ENCODE measurements at places on chromosomes 4 and X.

DNA sequence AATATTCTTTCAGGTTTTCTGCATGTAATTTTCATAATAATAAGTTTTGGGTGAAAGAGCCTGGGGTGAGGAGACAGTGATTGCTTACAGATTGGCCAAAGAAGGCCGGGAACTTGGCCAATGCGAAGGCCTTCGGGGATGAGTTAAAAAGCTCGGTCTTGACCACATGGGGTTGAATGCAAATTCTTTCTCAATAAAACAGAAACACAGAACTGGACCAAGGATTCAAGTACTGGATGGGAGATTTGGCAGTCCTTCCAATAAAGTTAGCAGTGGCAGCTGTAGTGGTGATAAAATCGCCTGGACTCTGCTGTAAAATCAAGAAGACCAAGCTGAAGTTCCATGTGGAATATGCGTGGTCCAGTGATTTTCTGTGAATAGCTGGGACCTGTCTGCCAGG is 282.2 kb upstream of the KLF3 start:
- H3K4me3 ChIP-seq, result no peak overlapping the region
- no peak for DNase-seq
- peaks cover 15% of the 10 kb centered on the region for H3K4me1 ChIP-seq
- no peak overlapping the region for H3K27ac ChIP-seq
- no peaks in the 10 kb centered on the region for H3K36me3 ChIP-seq
- no peaks in the 10 kb centered on the region for H3K27me3 ChIP-seq

DNA sequence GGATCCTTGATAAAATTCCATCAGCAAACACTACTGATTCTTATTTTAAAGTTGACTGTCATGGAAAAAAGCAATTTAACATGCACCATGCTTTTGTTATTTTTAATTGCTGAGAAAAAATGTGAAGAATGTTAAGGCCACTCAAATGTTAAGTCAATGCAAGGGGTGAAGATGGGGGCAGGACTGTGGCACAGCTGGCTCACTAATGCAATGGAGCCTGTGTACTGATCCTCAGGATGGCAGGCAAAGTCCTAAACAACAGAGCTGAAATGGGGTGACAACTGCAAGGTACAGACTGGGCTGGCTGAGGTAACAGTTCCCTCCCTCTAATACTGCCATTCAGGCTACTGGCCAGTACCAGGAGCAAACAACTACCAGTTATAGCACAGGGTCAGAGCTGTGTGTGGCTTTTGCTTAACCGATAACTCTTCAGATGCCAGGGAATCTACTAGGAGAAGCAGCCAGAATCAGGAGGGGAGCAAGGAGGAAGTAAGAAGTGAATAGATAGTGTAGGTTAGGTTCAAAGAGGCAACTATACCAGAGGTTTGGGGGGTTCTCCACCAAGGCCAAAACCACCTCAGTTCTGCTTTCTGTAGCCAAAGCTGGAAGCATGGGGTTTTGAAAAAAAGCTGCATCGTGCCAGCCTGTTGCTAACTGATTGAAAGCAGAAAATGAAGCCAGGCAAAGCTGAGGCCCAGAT is 372.6 kb downstream of the OPHN1 start:
- no peaks in the 10 kb centered on the region for H3K4me1 ChIP-seq
- no peak overlapping the region for H3K27ac ChIP-seq
- no peaks in the 10 kb centered on the region for H3K36me3 ChIP-seq
- no peak for DNase-seq

GRCh38 chrX:103467887-103468286 is 51.4 kb downstream of the RAB40A start:
- H3K4me1 ChIP-seq, result no peaks in the 10 kb centered on the region
- no peaks in the 10 kb centered on the region for H3K27me3 ChIP-seq
- no peak overlapping the region for H3K4me3 ChIP-seq
- no peaks in the 10 kb centered on the region for H3K36me3 ChIP-seq
- no peak overlapping the region for H3K27ac ChIP-seq
- DNase-seq, result no peak

DNA sequence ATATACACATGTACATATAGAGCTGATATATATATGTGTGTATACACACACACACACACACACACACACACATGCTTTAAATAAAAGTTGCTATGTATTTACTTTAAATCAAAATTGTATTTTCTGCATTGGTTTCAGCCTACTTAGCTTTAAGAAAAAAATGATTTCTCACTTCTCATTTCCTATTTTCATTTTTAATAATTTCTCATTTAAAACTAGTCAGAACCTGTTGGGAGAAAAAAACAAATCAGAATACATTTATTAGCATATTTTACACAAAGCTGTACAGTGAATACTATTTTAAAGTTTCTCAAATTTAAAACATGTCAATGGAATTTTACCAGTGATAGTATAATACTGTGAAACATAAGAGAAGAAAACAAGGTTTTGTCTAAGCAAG is 681.8 kb downstream of the CENPC start:
- H3K4me1 ChIP-seq, result no peaks in the 10 kb centered on the region
- no peak for DNase-seq
- H3K27ac ChIP-seq, result no peak overlapping the region
- no peak overlapping the region for H3K4me3 ChIP-seq
- no peaks in the 10 kb centered on the region for H3K36me3 ChIP-seq
- H3K27me3 ChIP-seq, result no peaks in the 10 kb centered on the region

DNA sequence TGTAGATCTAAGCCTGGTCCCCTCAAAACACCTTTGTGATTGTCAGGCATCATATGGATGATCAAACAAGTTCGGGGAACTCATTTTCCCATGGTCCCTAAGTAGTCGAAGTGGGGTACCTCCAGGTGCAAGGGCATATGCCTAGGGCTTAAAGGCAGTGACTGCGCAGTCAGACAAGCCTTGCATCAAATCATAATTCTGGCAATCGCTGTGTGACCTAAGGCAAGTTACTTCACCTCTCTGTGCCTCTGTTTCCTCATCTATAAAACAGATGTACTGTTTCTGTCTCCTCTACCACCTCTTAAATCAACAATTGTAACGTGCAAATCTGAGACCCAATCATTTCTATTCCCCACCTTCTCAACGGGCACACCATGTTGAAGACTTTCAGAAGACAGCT is 1.8 kb downstream of the CD99L2 start:
- H3K4me3 ChIP-seq, result no peak overlapping the region
- H3K36me3 ChIP-seq, result no peaks in the 10 kb centered on the region
- peaks cover 6% of the 10 kb centered on the region for H3K4me1 ChIP-seq
- no peak overlapping the region for H3K27ac ChIP-seq
- no peaks in the 10 kb centered on the region for H3K27me3 ChIP-seq

GRCh38 chr4:129254526-129254925 is 158.6 kb downstream of the C4orf33 start:
- H3K4me1 ChIP-seq, result no peaks in the 10 kb centered on the region
- H3K27ac ChIP-seq, result no peak overlapping the region
- no peak for DNase-seq

DNA sequence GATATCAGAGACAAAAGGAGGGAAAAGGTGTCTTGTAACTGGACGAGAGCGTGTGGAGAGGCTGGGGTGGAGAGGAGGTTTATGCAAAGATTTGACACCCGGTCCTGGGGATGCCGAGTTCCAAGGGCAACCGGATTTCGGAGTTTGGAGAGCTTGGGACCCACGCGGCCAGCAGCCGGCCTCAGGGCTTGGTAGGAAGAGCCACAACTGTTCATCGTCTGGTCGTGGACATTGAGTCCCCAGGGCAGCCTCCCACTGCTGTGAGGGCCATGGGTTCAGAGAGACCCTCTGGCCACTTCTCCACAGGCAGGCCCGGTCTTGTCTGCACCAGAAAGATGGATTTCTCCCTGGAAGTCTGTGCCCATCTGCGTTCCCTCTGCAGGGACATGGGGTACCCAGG is 46.8 kb downstream of the SHOX start:
- H3K4me3 ChIP-seq, result no peak overlapping the region
- H3K36me3 ChIP-seq, result no peaks in the 10 kb centered on the region
- H3K4me1 ChIP-seq, result no peaks in the 10 kb centered on the region
- no peaks in the 10 kb centered on the region for H3K27me3 ChIP-seq

GRCh38 chr4:105471566-105472176 is 2.2 kb downstream of the PPA2 start:
- no peaks in the 10 kb centered on the region for H3K36me3 ChIP-seq
- peak overlapping the region; percentile 28 for H3K4me3 ChIP-seq
- peak; percentile 68 for DNase-seq

DNA sequence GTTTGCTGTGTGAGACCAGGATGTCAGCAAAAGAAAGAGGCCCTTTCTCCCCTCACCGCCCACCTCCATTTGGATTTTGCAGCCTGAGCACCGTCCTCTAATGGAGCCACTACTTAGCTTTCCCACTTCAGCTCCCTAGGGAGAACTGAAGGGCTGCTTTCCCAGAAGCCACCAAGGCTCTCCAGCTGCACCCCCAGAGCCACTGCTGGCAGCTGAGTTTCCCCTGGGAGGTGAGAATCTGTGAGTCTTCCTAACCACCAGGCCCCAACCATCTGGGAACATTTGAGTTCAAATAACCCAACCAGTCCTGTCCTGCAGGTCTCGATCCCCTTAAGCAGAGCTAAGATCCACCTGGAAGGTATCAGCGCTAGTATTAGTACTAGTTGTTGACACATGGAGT is 173.1 kb upstream of the USP9X start:
- no peaks in the 10 kb centered on the region for H3K27me3 ChIP-seq
- no peak overlapping the region for H3K27ac ChIP-seq
- H3K4me1 ChIP-seq, result no peaks in the 10 kb centered on the region
- H3K4me3 ChIP-seq, result no peak overlapping the region
- no peak for DNase-seq

- H3K27ac ChIP-seq, result no peak overlapping the region
- DNase-seq, result no peak
- H3K4me3 ChIP-seq, result no peak overlapping the region
These were observed 24.4 kb upstream of the RP2 start for GRCh38 chrX:46812445-46812844.

GRCh38 chr4:76708971-76709771 is 188.8 kb downstream of the SOWAHB start:
- no peaks in the 10 kb centered on the region for H3K27me3 ChIP-seq
- no peak overlapping the region for H3K27ac ChIP-seq
- no peaks in the 10 kb centered on the region for H3K4me1 ChIP-seq
- no peak for DNase-seq
- no peak overlapping the region for H3K4me3 ChIP-seq
- no peaks in the 10 kb centered on the region for H3K36me3 ChIP-seq

DNA sequence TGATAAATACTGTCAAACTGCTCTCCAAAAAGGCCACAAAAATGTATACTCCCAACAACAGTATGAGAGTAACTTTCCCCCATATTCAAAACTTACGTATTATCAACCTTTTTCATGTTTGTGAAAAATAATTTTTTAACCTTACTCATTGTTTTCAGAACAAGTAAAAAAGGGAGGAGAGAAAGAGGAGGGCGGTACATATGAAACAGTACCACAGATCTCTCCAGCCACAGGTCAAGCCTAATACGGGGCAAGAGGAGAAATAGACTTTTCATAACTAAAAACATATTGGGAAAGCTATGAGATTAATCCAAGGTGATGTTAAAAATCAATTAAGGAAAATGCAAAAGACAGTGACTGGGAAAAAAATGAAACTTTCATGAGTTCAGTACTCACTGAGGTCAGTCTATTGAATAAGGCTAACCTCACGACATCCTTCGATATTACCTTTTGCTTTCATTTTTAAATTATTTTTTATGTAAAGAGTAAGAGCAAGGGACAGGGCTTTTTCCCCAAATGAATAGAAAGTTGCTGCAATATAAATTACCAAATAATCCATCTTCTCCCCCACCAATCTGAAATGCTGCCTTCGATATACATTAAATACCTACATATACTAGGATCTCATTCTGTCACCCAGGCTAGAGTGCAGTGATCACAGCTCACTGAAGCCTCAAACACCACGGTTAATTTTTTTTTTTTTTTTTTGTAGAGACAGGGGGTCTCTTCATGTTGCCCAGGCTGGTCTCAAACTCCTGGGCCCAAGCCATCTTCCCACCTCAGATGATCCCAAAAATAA is 25.3 kb downstream of the FBXW7 start:
- H3K27ac ChIP-seq, result no peak overlapping the region
- DNase-seq, result no peak
- H3K36me3 ChIP-seq, result no peaks in the 10 kb centered on the region
- H3K27me3 ChIP-seq, result no peaks in the 10 kb centered on the region
- no peak overlapping the region for H3K4me3 ChIP-seq

- peaks cover 5% of the 10 kb centered on the region for H3K4me1 ChIP-seq
- H3K27ac ChIP-seq, result no peak overlapping the region
- H3K36me3 ChIP-seq, result no peaks in the 10 kb centered on the region
- DNase-seq, result no peak
These were observed 28.2 kb downstream of the ARSJ start for GRCh38 chr4:113951263-113951662.

DNA sequence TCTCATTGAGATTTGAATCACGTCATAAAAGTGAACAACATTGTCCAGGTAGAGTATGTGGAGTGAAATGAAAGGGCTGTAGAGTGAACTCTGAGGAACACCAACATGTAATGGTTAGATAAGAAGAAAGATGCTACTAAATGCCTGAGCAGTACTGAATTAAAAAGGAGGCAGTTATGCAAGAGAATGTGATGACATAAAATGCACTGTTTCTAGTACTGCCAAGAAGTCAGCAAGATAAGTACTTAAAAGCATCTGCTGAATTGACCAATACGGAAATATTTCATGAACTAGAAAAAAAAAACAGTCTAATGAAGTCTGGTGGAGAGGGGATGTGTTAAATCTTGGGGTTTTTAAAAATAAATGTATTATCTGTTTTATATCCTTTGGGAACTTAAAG is 583.8 kb upstream of the GALNT7 start:
- no peak overlapping the region for H3K4me3 ChIP-seq
- H3K27ac ChIP-seq, result no peak overlapping the region
- no peaks in the 10 kb centered on the region for H3K27me3 ChIP-seq
- no peaks in the 10 kb centered on the region for H3K4me1 ChIP-seq
- H3K36me3 ChIP-seq, result no peaks in the 10 kb centered on the region
- DNase-seq, result no peak

Data from CD8-positive, alpha-beta memory T cell (primary cell).